ENCODE measurements at places on chromosomes 11 and 22. TPM values are rescaled to one million over a fixed set of nuclear protein-coding genes. Genes with fewer than 3 reads are reported as not detected.

- DNase-seq = no peak
Observed at GRCh38 chr22:38267086-38267485, 5.7 kb downstream of the TMEM184B start.

GRCh38 chr11:132910011-132910760, 622.1 kb downstream of the OPCML start:
- DNase-seq = no peak

MMP13 gene
- not detected for total RNA-seq

GRCh38 chr22:45994491-45995404, 17.8 kb upstream of the WNT7B start:
- peak; percentile 81 for DNase-seq

ADM2 gene
- 5.1 TPM for total RNA-seq

DNA sequence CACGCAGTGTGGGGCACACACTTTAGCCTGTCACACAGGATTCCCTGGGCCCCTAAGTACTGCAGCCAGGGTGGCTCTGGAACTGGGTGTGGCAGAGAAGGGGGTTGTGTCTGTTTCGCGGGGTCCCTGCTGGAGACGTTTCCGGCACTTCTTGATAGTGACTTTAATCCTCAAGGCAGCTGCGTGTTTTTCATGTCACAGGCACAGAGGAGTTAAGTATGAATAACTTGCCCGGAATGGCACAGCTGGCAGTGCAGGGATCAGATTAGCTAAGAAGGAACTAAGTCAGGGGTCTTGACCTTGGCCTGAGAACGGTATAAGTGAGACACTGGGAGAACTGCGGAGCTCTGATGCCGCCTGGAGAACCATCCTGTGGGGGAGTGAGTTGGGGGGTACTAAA, 7.5 kb upstream of the KRTAP5-7 start:
- no peak for DNase-seq

DNA sequence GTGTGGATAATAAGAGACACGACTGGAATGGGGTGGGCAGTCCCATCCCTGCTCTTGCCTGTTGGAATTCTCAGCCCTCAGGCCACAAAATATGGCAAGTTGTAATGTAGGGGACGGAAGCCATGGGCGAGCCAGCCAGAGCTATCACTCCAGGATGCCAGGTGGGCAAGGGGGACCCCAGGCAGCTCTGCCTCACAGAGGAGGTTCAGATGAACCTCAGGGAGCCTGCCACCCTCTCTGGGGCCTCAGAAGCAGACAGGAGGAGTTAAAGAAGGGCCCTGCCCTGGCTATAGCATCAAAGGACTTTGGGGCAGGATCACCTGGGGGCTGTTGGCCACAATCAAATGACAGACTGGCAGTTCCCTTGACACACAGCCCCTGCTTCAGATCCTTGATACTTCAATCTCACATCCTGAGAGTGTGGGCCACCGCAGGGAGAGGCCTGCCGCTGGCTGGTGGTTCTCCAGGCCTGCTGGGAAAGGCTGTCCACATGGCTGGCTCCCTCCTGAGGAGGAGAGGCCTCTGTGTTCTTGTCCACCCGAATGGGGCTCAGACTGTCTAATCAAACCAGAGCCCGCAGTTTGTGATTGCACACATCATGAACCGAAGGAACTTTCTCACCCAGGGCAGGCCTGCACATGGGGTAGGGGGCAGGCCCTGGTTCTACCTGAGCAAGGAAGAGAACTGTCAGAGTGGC, 31.4 kb downstream of the IGLL1 start:
- no peak for DNase-seq

DNA sequence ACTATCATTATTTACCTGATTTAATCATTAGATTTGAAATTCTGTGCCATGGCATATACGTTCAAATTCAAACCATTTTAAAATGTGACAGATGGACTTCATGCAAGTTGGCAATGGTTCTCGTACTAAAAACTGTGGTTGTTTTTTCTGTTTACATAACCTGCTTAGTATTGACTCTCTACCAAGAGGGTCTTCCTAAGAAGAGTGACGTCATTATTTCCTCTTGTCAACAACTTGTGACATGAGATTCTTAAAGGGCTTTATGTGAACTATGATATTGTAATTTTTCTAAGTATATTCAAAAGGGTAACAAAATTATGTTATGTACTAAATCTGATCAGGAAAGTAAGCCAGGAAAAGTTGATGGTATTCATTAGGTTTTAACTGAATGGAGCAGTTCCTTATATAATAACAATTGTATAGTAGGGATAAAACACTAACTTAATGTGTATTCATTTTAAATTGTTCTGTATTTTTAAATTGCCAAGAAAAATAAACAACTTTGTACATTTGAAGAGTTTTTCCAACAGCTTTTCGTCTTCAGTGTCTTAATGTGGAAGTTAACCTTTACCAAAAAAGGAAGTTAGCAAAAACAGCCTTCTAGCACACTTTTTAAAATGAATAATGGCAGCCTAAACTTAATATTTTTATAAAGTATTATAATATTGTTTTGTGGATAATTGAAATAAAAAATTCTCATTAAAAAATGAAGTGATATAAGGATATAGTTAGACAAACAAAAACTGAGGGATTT, 87.0 kb downstream of the GRK3 start:
- no peak for DNase-seq

DNA sequence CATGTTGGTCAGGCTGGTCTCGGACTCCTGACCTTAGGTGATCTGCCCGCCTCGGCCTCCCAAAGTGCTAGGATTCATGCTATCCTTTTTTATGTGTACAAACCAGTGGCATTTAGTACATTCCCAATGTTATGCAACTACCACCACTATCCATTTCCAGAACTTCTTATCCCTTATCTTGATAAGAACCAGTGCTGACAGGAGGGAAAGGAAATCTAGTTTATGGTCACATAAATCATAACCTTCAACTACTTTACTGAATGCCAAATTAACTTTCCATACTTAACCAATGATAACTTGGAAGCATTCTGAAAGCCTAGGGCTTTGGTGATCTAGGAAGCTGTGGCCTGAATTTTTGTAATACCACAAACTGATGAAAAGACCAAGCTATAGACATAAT, 170.4 kb downstream of the SWAP70 start:
- no peak for DNase-seq

DNA sequence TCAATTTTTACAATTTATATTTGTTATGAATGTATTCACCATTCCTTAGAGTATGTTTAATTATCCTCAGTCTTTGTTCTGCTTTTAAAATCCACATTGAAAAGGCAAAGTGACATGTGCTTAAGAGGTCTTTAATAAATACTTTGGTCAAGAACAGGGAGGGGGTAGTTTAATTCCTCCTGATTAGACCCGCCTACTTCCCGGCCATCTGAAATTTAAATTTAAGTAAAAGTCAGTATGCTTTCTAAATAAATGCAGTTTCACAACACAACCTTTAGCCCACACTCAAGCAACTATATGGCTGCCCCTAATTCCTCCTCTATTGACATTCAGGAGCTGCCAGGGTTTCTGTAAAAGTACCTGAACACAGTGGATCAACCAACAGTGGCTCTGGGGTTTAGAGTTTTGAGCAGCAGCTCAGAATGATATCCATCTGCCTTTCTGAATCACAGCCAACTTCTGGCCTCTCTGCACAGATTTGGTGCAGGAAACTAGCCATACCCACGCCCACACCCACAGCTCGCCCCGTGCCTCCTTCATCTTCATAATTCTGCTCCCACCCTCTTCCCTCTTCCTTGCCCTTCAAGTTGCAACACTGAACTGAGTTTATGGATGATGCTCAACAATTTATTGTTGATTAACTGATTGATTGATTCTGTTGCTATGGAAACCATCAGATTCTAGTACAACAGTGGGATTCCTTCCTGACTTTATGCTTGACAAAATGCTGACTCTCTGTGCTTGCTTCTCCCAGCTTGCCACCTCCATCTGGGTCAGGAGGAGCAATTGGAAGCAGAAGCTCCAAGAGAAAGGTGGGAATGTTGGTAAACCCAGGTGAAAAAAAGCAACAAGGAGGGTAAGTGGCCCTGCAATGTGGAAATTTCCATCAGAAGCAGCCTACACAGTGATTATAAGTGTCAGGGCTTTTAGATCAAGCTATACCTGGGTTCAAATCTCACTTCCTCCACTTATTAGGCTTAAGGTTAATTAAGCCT, 70.8 kb downstream of the PANX1 start:
- DNase-seq = no peak

IFITM2 gene
- 129 TPM for total RNA-seq

APOL3 gene
- 20.9 TPM for total RNA-seq

CRYBA4 gene
- total RNA-seq = not detected
